ENCODE measurements at places on chromosomes 3 and 15.

DNA sequence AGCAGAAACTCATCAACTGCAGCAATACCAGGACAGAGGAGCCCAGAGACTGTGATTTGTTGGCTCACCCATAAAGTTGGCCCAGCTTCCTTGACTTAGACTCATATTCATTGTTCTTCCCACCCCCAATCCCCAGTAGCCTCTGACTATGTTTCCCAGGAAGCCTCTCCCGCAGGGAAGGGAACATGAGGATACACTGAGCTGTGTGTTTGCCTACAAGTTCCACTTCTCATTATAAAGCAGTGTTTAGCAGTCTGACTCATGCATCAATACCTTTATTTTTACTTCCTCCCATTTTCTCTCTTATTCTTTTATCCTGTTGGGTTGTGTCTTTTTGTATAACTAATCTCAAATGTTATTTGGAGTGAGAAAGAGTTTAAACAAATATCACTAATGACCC, 111.6 kb upstream of the PHLDB2 start:
- DNase-seq = no peak

DNA sequence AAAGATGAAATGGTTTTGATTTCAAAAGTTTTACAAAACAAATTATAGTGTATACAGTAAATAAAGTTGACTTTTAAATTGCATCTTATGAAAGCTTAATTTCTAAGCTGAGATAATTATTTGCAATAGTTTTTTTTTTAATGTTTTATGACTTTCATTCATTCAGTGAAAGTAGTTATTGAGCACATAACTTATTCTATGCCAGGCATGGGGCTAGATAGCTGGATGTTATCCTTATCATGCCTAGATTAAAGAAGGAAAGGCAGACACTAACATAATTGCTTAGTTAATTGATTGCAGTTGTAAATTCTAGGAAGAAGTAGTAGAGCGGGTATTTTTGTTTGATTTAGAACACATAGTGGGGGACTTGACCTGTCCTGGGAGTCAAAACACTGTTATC, 92.4 kb downstream of the FNDC3B start:
- no peak for DNase-seq

- DNase-seq = no peak
Measured at GRCh38 chr3:197026481-197026866, 3.1 kb downstream of the MELTF start.

DNA sequence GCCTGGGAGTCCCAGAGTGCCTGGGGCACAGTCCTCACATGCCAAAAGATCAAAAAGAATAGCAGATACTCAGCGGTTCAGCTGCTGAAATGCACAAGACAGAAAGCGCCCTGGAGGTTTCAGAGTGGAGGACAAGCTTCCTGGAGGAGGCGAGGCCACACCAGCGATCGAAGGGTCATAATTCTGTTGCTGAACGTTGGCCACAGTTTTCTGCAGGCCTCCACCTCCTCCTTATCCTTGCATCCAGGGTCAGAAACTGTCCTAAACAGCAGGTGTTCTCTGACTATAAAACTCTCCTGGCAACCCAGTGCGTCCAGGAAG, 220.3 kb upstream of the LINGO1 start:
- DNase-seq = no peak

- no peak for DNase-seq
Measured at GRCh38 chr15:55915876-55916567, 77.4 kb downstream of the NEDD4 start.

- DNase-seq = no peak
Measured at GRCh38 chr15:42858999-42859789, 61.4 kb downstream of the TTBK2 start.

GRCh38 chr3:53939813-53940212, 48.2 kb upstream of the SELENOK start:
- no peak for DNase-seq

GRCh38 chr3:119323723-119324085, 29.5 kb downstream of the ARHGAP31 start:
- DNase-seq = no peak

GRCh38 chr15:90407871-90408317, 19.9 kb downstream of the IQGAP1 start:
- DNase-seq = no peak

GRCh38 chr3:137724240-137724639, 39.9 kb upstream of the SOX14 start:
- no peak for DNase-seq

- DNase-seq = no peak
Measured at GRCh38 chr3:54123003-54123775, 837 bp downstream of the CACNA2D3 start.

- DNase-seq = no peak
Measured at GRCh38 chr3:191997093-191997492, 536.1 kb downstream of the PYDC2 start.

- DNase-seq = no peak
Measured at GRCh38 chr3:13493867-13494441, 13.8 kb downstream of the HDAC11 start.

DNA sequence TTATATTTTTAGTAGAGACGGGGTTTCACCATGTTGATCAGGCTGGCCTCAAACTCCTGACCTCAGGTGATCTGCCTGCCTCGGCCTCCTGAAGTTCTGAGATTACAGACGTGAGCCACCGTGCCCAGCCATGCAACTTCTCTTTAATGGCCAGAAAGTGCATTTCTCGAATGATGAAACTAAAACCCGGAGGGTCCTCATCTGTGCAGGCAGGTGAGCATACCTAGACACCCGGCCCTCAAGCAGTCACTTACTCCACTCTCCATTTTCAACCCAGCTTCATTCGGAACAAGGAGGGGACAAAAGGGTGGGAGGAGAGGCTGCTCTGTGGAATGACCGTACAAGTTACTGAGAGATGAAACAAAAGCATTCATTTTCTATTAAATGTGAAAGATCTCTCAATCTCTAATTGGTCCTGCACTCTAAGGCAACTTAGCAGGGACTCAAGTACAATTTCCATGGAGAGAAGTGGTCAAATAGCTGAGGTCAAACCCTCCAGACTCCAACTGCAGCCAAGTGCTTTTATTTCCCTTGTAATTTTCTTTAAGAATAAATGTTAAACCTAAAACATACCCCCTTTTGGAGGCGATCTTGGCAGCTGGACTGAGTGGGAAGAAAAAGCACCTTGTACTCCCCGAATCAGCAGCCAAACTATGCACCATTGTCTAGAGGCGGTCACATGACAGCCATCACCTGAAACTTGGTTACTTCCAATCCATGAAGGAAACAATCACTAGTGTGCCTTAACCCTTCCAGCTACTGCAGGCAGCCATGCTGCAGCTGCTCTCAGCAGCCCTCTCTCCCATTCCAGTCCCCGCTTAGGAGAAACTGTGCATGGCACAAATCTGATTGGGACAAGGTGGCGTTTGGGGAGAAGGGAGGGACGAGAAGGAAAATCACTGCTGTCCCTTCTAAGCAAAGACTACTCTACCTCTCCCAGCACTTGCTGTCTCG, 62.2 kb downstream of the VGLL4 start:
- DNase-seq = no peak

- DNase-seq = no peak
Measured at GRCh38 chr3:179402963-179403362, 48.3 kb downstream of the GNB4 start.

- DNase-seq = no peak
Measured at GRCh38 chr3:71916747-71917369, 131.9 kb upstream of the PROK2 start.

- DNase-seq = no peak
Measured at GRCh38 chr3:5187920-5188418, 462 bp downstream of the EDEM1 start.

GRCh38 chr3:70358978-70359580, 46.6 kb upstream of the MDFIC2 start:
- DNase-seq = no peak

- DNase-seq = no peak
Measured at GRCh38 chr15:44317423-44318058, 29.0 kb downstream of the GOLM2 start.

DNA sequence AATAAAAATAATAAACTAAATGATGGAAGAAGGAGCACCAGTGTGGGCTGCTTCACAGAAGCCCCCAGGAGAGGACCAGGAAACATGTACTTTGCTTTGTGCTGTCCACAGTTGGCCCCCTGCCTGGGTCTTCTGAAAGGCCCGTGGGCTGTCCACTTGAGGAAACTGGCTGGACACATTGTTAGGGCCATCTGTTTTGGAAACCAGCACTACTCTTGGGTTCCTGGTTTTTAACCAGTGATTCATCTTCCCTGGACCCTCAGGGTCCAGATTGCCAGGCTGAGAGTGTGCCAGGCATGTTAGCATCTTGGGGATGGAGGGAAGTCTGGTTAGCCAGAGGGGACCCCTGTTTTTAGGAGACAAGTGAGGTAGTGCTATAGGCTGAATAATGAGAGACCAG, 297.2 kb upstream of the C2CD4B start:
- DNase-seq = no peak

DNA sequence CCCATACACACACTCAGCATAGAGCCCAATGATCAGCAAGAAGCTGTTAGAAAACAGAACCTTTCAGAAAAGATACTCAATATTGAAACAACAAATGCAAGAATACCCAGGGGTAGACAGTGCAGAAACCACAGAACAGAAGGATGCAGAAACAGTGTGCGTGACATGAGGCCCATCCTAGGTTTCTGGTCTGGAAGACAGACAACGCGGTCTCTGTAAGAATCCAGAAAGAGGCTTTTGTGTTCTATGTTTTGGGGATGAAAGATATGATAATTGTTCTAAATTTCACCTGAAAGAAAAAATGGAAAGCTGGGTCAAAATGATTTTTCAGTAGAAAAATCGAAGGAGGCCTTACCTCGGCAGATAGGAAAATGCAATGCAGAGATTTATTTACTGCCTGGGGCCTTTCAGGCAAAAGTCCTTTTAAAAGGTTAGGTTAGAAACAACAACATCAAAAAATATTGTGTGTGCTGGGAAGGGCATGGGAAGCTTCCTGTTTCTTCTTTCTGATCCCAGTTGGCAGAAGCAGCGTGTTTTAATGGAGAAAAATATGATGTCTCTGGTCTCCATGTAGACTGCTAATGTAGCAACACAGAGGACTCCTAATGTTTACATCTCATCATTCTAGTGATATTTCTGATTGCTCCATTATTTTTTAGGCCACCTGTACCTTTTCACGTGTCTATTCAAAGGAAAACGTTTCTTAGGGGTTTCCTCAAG, 17.0 kb downstream of the SYNM start:
- no peak for DNase-seq

DNA sequence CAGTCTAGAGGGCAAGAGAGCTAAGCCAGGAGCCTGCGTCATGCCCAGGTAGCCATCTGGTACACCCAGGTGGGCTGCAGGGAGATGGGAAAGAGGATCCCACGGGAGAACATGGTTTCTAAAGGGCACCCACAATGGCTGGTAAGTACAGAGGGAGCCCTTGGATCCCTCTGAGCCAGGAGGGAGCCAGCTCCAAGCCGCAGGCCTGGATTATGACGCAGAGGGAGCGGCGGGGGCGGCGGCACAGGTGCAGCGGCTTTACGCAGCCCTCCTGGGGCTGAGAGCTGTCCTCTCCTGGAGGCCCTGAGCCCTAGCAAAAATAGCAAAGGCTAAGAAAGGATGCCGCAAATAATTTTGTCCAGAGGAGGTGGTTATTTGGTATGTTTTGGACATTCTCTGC, 2.8 kb downstream of the CAV3 start:
- DNase-seq = no peak

GRCh38 chr3:155643581-155644165, 101.2 kb downstream of the PLCH1 start:
- no peak for DNase-seq

- no peak for DNase-seq
Measured at GRCh38 chr3:63912768-63913588, 795 bp upstream of the SCAANT1 start.

DNA sequence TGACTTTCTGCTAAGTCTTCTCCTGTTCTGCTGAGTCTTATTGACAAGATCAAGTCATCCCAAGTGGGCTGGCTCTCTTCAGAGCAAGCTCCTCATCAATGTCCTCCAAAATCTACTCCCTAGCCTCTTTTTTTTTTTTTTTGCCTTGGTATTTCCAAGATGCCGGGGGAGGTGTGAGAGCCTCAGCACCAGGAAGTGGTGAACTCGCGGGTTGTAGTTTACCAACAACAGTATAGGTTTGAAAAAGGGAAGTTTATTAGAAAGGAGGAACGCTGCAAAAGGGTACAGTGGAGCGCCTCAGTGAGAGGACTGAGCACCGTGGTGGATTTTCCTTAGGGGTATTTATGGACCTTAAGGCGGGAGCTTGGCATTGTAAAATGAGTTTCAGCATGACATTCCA, 94.3 kb upstream of the SGO1 start:
- DNase-seq = no peak

DNA sequence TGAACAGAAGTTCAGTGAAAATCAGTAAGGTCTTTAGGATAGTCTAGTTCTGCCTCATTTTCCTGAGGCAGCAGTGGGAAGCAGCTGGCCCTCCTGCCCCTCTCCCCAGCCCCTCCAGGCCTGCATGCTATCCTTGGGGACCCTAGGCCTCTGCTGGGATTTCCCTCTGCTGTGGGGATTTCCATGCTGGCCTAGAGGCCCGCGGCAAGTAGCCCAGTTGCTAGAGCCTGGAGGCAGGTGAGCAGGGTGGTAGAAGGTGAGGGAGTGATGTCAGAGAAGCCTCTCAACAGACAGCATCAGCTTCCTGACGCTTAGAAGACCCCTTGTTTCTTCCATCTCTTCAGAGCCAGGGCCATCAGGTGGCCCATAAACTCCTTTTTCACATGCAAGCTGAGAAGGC, 305.8 kb upstream of the THBS1 start:
- DNase-seq = no peak

DNA sequence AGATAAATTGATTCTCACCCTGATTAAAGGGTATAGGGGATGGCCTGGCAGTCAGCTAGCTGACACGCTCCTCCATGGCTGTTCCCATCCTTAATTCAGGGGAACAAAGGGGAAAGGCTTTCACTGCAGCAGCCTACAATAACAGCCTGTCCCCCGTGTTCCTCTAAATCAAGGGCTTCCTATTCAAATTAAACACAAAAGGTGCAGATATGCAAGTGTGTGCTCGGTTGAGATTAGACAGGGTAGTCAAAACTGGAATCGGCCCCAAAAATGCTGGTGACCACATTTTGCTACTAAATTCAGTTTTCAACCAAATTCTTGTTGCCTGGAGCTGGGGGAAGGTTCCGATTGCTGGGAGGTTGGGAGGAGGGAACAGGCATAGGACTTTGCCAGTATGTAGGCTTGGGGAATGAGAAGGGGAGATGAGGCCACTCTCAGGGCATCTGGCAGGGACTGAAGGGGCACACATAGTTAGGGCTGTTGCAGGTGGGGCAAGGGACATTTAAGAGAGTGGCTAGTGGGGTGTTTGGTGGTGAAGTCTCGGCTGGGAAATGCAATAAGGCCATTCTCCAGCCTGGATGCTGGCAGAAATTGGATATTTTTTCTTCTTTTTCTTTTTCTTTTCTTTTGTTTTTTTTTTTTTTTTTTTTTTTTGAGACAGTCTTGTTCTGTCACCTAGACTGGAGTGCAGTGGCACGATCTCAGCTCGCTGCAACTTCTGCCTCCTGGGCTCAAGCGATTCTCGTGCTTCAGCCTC, 32.9 kb upstream of the CTSH start:
- no peak for DNase-seq

GRCh38 chr3:150699068-150699639, 4.6 kb downstream of the ERICH6 start:
- no peak for DNase-seq

- no peak for DNase-seq
Measured at GRCh38 chr15:47862402-47862801, 145.1 kb downstream of the SEMA6D start.

Data from keratinocyte (primary cell).